ENCODE measurements at places on chromosomes 4 and X.

DNA sequence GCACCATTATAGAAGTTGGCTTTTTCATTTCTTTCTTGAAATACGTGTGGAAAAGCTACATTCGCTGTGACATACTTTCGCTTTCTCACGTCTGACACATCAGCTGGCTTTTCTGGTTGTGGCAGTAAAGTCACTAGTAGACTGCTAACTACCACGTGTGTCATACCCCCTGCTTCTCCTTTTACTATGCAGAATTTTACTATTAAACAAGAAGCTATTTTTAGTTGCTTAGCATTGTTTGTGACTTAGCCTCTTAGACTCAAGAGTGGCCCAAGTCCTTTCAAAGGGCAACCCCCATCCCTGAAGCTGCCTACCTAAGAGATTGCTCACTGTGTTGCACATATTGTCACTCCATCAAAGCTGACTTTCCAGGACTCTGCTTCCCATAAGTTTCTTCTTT lies 2.1 kb upstream of the IL2 start:
- no peak for DNase-seq

DNA sequence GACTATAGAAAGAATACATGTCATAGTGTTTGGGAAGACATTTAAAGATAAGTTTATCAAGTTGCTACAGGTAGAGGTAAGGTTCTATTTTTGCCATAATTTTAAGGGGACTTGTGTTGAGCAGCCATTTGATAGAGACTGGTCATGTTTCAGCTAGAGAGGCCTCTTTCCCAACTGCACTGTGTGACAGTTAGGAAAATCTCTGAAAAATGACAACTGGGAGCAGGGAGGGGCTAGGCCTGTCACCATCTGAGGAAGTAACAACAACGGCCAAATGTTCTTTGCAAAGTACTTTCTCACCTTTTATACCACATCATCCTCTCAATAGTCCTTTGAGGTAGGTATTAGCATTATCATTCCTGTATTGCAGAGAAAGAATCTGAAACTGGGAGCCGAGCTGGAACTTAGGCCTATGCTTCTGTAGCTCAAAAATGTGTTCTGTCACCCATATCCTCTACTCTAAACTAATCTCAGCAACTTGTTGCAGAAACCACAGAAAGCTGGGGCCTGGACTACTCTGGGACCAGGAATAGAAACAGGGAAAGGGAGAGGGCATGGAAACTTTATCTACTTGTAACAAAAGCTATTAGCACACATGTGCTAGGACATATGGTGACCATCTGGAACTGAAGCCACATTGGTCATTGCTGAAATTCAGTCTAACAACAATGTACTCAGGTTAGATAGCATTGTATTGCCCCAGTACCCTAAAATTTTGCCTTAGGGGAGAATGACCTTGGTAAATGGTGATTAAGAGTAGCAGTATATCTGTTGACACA lies 198.9 kb downstream of the MID1IP1 start:
- no peak for DNase-seq

DNA sequence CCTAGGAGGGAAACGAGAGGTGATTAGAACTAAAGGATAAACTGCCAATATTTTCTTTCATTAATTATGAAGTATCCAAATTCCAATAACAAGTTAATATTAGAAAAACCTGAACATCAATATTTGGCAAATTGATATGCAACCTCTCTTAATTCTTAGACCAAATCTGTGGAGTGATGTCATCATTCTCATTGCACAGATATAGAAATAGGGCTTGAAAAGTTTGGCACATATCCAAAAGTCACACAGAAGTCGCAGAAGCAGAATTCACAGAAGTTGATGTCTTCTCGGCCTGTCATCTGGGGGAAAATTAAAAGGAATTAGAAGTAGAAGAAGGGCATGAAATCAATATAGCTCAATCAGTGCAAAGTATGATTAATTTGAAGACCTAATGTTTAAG lies 36.9 kb downstream of the ENPEP start:
- no peak for DNase-seq

- DNase-seq, result no peak
Observed at GRCh38 chrX:13647709-13648212, 5.2 kb upstream of the TCEANC start.

GRCh38 chr4:126752126-126752525 lies 880.6 kb upstream of the INTU start:
- DNase-seq, result no peak

DNA sequence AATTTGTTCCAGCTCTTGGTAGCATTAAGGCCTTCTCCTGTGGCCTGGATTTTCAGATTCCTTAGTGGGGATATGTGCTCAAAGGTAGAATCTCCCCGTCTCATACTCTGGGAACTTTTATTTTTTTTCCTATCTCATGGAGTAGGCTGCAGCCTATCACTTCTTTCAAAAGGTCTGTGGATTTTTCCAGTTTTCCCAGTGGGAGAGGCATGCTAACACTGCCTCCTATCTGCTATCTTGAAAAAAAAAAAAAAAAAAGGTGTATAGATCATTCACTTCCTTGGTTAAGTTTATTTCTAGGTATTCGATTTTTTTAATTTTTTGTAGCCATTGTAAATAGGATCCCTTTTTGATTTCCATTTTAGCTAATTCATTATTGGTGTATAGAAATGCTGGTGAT lies 67.1 kb downstream of the IL15 start:
- no peak for DNase-seq

- no peak for DNase-seq
Observed at GRCh38 chr4:11106759-11107158, 321.9 kb downstream of the HS3ST1 start.

GRCh38 chr4:156598138-156598681 lies 373.4 kb downstream of the PDGFC start:
- no peak for DNase-seq

GRCh38 chrX:63713526-63713925 lies 71.5 kb downstream of the ARHGEF9 start:
- no peak for DNase-seq

DNA sequence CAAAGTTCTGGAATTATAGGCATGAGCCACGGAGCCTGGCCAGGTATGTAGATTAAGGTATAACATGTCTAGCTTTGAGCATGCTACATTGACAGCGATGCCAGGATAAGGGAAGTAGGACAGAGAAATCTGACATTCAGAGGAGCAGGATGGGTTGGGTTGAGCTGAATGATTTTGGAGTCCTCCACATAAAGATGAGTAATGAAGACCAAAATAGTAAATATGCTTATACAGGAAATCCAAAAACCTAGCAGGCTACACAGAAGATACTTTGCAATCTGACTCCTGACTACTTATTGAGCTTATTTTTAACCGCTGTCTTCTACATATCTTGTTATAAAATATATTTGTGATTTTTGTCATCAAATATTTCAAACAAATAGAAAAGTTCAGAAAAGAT lies 69.7 kb downstream of the PDGFC start:
- no peak for DNase-seq

GRCh38 chr4:149498246-149498645 lies 317.4 kb downstream of the IQCM start:
- DNase-seq, result no peak

DNA sequence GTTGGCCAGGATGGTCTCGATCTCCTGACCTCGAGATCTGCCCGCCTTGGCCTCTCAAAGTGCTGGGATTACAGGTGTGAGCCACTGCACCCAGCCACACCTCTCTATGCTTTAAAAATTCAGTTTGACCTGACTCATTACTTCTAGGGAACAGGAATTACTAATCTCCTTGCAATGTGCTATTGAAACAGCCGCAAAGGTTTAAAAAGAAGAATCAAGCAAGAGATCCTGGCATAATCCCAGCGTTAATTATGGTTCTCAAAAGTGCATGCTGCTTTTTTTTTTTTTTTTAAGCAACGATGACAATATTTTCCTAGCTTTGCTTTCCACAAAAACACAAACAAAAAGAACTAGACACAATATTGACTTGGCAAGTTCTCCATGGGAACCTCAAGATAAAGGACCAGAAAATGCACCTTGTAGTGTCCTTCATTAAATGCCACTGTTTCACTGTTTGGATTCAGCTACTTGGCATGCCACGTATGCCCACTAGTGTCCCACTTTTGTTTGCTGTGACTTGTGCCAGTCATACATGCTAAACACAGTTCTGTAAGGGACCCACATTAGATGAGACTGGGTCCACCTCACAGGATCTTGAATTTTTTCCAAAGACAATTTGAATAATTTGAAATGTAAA lies 112.6 kb upstream of the PPARGC1A start:
- DNase-seq, result no peak

- no peak for DNase-seq
Observed at GRCh38 chr4:13261486-13262257, 222.5 kb downstream of the RAB28 start.

DNA sequence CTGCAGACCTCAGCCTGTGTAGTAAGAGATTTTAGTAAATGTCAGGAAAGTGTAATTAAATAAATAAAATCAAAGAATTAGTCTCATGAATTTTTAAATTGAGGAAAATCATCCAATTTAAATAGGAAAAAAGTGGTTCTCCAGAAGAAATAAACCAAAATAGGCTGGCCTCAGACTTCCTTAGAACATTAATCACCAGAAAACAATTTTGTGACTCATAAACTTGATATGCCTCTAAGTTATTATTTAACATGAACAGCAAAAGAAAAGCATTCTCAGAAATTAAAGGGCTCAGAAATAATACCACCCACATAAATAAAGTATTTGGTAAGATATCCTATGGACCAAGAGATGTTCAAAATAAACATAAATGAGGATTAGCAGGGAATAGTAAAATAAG lies 14.3 kb downstream of the FAM47B start:
- no peak for DNase-seq

- DNase-seq, result no peak
Observed at GRCh38 chr4:149645790-149646189, 169.9 kb downstream of the IQCM start.

DNA sequence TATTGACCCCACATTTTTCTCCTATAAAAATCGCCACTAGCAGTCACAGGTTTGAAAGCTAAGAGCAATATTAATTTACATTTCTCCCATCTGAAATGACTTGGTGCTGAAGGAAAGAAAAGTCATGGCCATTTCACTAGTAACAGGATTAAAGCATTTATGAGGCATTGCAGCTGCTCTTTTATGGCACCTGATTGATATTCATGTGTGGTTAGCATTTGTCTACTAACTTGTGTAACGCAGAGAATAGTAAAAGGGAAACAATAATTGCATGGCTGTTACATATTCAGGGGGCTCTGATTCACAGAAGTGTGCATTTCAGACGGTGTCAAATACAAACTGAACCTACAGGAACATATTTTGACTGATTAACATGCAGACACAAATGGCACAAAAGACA lies 5.2 kb downstream of the PCDH19 start:
- no peak for DNase-seq

Measured in cardiac septum (tissue), 1 donor.